Right lobe of liver (tissue), 6 donors: ENCODE measurements at places on chromosomes 11 and 22.

- no peak for DNase-seq
Measured at GRCh38 chr11:125053167-125053566, 9.9 kb upstream of the SLC37A2 start.

GRCh38 chr11:104784684-104785460 lies 113.4 kb downstream of the CASP12 start:
- no peak for DNase-seq

DNA sequence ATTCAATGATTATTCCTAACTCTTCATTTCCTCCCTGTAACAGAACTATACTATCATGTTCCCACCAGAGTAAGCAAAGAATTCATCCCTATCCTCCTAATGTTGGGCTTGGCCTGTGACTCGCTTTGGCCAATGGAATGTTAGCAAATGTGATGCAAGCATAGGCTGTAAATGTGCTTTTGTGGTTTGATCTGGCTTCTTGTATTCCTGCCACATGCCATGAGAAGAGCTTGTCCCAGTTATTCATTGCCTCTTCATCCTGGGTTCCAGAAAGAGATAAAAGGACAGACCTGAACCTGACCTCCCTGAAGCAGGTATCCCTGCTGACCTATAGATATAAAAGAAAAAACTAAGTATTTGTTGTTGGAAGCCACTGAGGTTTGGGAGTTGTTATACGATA lies 51.0 kb downstream of the SYTL2 start:
- DNase-seq: no peak

GRCh38 chr11:106461839-106462545 lies 384.5 kb downstream of the AASDHPPT start:
- no peak for DNase-seq

- DNase-seq: no peak
Measured at GRCh38 chr11:44631831-44632230, 66.4 kb downstream of the CD82 start.

GRCh38 chr22:45262195-45262930 lies 21.7 kb upstream of the KIAA0930 start:
- no peak for DNase-seq

- DNase-seq: no peak
Measured at GRCh38 chr11:132028380-132029240, 658.2 kb downstream of the NTM start.

DNA sequence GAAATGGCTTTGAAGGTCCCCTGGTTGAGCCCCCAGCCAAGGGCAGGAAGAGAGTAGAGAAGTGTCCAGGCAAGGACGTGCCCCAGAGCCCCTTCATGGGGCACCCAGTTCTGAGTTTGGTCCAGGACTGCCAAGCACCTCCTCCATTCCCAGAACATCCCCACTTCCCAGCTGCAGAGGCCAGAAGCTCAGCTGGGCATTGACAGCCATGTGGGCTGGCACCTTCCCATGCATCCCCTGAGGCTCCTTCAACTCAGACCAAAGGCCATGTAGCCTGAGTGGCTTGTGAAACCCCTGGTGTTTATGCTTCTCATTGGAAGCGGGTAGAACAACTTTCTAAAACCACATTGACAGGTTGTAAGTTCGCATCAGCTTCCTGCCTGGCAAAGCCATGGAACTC lies 789.6 kb downstream of the TBC1D22A start:
- no peak for DNase-seq

DNA sequence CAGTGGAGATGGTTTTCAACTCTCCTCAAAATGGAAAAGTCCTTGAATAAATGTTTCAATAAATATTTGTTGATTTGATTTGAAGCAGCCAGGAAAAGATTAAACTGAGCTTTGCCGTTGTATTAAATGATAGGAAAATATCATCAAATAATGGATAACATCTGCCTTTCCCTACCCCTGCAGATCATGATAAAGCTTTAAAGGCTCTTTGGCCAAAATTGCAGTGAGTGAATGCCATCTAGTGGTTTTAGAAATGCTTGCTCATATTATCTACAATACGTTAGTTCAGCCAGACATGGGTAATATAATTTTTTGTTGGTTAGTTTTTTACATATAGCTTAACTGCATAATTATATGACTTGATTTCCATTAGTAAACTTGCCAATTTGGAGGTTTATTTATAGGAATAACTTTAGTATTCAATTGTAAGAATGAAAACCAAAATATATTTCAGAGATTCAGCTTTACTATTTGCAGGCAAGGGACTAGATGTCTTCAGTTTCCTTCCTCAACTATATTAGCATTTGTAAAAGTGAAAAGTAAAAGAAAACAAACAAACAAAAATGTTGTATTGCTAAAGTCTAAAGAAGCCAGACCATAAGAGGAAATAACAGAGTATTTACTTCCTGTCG lies 159.2 kb downstream of the MSANTD4 start:
- no peak for DNase-seq

DNA sequence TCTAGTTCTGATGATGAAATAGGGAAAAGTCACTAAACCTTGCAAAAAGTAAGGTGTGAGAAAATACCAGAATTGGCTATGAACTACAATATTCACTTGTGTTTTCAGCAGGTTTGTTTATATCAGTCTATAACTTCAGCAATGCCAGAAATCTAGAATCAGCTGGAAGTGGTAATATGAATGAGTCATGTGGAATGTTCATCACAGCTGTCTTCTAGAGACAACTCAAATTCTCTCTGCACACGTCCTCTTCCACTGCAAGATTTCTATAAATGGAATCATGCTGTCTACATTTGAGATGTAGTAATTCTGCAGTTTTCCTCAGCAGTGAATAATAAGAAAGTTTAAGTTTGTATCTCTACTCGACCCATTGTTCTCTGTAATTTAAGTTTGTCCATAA lies 89.9 kb downstream of the OR4A15 start:
- no peak for DNase-seq

- DNase-seq: no peak
Measured at GRCh38 chr11:112129656-112130055, 34.2 kb downstream of the IL18 start.

GRCh38 chr11:122633219-122633829 lies 22.2 kb upstream of the UBASH3B start:
- DNase-seq: no peak

- DNase-seq: no peak
Measured at GRCh38 chr11:2837651-2838050, 47.9 kb downstream of the CDKN1C start.

DNA sequence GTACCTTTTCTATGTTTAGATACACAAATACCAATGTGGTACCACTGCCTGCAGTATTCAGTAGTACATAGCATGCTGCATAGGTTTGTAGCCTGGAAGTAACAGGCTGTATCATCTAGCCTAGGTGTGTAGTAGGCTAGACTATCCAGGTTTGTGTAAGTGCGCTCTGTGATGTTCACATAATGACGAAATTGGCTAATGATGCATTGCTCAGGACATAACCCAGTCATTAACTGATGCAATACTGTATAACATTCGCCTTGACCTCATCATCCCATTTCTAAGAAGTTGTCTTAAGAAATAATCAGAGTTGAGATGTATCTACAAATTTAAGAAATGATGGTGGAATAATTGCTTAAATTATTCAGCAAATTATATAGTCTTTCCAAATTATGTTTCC lies 116.0 kb upstream of the TIMP3 start:
- no peak for DNase-seq
